Transverse colon (tissue), 4 donors: ENCODE measurements at places on chromosomes 12 and 14. TPM values are rescaled to one million over a fixed set of nuclear protein-coding genes. Genes with fewer than 3 reads are reported as not detected.

RIMBP2 gene
- total RNA-seq: 2.9 TPM

HDAC7 gene
- 33.8 TPM for total RNA-seq

ACVRL1 gene
- 142 TPM for total RNA-seq

WIF1 gene
- not detected for total RNA-seq

GLI1 gene
- 0.79 TPM for total RNA-seq

KRT71 gene
- total RNA-seq: not detected

HOXC13 gene
- not detected for total RNA-seq

PLCZ1 gene
- total RNA-seq: not detected

PPFIA2 gene
- total RNA-seq: 0.37 TPM

RARG gene
- 15.4 TPM for total RNA-seq

DPPA3 gene
- not detected for total RNA-seq

OR6C2 gene
- 0.60 TPM for total RNA-seq

TAC3 gene
- 9.2 TPM for total RNA-seq
